Cortex of kidney (tissue), 1 donor: ENCODE measurements at places on chromosomes 7 and 10.

- no peak for DNase-seq
These were observed 36.9 kb downstream of the CAPZA2 start for GRCh38 chr7:116899308-116899707.

GRCh38 chr10:70779088-70779487 lies 6.1 kb downstream of the TBATA start:
- no peak for DNase-seq

- no peak for DNase-seq
These were observed 206.9 kb upstream of the C7orf33 start for GRCh38 chr7:148383651-148384050.

- no peak for DNase-seq
These were observed 563.2 kb downstream of the GALNT17 start for GRCh38 chr7:71695186-71695585.

- no peak for DNase-seq
These were observed 44.9 kb downstream of the MINDY4 start for GRCh38 chr7:30815951-30816644.

- no peak for DNase-seq
These were observed 2.4 kb downstream of the RBM20 start for GRCh38 chr10:110646417-110647135.

- DNase-seq: no peak
These were observed 473.5 kb downstream of the AUTS2 start for GRCh38 chr7:70071766-70072165.

DNA sequence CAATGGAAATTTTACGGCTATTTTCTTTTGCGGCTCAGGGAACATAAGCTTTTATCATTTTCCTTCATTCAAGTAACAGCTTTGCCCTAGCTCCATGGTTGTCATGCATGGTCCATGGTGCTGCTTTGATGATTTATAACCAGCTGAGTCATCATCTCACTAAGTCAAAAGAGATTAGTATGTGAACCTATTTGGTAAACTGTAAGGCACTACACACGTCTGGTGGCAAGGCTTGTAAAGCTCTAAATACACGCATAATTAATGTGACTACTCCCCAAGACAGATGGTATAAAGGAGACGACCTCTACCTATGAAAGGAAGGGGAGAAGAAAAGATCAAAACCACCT lies 340.2 kb downstream of the KCNMA1 start:
- DNase-seq: no peak

DNA sequence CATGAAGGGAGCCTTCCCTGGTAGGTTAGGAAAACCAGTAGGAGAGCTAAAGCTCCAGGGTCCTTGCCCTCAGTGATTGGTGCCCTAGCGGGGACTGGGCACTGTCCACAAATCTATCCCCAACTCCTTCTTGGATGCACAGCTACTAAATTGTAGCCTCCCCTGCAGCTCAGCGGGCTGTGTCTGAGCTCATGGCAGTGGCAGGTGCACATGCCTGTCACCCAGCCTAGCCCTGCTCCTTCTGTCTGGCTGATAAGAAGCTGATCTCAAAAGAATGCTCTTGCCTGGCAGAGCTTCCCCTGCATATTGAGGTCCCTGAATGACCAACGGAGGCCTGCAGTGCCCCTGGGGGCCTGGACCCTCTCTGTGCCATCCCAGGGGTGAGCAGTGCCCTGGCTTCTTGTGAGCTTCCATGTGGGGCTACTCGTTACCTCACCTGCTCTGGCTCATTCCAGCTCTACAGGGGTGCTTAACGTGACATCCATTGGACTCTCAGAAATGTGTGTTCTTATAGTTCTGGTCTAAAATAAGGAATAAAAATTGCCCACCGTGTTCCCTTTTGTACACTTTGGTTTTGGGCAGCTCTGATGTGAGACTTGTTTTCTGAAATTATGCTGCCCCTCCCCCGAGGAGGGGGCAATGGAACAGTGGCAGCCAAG lies 59.8 kb upstream of the ANTXRL start:
- DNase-seq: no peak

DNA sequence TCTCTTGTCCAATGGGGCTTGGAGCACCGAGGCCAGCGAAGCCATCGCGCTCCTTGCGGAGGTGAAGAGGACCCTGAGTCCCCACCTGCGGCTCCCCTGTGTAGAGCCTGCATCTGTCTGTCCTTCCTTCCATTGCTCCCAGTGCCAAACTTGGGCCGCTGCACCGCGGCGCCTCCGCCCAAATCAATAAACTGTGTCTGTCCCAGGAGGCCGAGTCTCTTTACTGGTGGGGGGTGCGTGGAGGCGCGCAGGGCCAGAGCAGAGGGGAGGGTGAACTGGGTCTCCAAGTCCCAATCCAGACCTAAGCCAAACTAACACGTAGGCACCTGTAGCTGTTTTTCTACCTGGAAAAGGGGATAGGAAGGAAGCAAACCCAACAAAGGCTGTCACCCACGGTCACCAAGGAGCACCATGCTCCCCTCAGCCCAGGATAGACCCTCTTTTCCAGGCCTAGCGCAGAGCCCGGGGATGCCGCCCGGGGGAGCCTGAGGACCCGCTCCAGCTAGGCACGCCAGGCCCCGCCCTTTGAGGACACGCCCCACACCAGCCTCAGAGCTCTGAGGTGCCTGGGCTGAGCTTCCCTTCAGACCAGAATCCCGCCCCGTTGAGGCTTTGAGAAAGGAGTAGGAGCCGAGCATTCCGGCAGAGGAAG lies 1.2 kb upstream of the CHAT start:
- no peak for DNase-seq

DNA sequence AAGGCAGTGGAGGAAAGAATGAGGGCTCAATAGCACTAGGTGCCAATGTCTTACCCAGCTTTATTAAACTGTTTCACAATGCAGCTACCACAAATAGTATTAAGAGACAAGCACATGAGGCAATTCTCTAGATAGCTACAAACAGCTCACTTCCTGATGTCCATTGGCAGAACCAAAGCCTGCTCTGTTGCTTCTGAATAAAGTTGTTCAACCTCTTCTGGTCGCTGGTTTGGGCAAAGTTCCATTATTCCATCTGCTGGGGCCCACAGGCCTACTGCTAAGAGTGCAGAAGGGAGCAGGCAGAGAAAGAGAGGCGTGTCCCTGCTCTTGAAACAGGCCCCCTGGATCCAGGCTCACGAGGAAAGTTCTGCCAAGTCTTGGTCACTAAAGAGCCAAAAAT lies 173.9 kb downstream of the ZNF438 start:
- DNase-seq: no peak

DNA sequence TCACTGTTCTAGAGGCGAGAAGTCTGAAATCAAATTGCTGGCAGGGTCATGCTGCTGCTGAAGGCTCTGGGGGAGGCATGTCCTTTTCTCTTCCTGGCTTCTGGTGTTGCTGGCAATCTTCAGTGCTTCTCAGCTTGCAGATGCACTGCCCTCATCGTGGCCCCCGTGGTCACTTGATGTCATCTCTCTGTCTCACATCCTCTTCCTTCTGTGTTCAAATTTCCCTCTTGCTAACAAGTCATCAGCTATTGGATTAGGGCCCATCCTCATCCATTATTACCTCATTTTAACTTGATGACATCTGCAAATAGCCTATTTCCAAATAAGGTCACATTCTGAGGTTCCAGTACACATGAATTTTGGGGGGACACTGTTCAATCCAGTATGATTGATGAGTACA lies 36.6 kb upstream of the SRGN start:
- DNase-seq: no peak

DNA sequence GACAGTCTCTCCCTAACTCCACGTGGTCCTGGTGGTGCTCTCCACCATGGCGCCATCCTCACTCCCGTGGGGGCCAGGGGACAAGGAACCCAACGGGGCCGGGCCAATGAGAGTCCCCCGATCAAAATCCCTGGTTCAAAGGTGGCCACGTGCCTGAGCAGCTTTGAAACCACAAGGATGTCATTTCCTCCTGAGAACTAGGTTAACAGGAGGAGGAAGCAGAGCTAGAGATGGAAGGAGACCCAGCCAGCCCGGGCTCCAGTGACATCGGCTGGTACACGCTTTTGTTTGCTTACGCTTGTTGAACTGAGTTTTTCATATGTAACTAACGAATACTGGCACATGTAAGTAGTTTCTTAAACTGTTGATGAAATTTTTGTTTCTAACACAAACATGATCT lies 61.7 kb downstream of the PRPF18 start:
- DNase-seq: no peak

DNA sequence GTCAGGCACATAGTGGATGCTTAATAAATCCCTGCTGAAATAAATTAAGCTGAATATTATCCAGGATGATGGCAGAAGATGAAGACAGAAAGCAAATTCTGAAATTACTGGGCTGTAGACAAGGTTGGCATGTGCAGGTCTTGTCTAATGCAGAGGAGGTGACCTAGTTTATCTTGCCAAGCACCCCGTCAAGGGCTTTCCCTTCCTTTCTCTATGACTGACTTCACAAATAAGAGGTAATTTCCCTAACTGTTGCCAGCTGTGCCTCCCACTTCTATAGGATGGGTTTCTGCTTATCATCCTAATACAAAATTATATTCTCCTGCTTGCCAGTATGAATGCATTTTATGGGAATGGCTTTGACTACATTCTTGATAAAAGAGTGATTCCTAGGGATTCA lies 38.0 kb downstream of the LHFPL3 start:
- no peak for DNase-seq

- DNase-seq: no peak
These were observed 1007.2 kb downstream of the REEP3 start for GRCh38 chr10:64528294-64529002.

DNA sequence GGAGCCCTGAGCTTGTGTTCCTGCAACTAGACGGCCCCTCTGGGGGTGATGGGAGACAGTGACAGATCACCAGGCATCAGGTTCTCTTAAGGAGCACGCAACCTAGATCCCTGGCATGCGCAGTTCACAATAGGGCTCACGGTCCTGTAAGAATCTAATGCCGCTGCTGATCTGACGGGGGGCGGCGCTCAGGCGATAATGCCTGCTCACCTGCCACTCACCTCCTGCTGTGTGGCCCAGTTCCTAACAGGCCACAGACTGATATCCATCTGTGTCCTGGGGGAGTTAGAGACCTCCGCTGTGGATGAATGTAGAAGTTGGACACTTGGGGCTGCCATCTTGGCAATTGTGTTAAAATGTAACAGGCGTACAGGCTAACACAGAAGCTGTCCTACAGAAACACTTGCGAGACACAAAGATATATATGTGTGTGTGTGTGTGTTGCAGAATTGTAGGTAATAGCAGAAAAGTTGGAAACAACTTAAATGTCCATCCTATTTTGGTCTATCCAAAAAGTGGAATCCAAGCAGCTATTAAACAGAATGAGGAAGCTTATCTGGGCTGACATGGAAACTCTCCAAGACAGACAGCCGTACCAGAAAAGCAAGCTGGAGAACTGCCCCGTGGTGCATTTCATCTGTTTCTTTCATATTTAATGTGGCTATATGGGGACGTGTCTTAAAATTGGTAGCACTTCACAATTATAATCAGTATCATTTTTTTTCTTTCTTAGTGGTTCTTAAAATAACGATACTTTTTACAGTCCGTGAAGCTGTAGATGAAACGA lies 82.8 kb downstream of the MKI67 start:
- DNase-seq: no peak

DNA sequence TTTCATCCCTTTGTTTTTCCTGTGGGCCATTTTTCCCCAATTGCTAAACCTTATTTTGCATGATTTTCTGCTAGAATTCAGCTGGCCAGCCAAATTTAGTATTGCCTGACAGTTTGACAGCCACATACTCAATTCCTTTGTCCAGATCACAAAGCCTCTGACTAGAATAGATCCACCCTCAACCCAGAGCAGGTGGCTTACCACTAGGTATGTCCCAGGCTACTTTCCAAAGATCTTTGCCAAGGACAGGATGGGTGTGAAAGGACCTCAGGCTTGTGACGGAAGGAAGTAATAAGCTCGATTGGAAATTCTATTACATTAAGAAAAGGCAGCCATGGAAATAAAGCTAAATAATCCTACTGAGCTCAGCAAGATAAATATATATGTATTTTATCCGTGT lies 50.6 kb upstream of the AGK start:
- DNase-seq: no peak

DNA sequence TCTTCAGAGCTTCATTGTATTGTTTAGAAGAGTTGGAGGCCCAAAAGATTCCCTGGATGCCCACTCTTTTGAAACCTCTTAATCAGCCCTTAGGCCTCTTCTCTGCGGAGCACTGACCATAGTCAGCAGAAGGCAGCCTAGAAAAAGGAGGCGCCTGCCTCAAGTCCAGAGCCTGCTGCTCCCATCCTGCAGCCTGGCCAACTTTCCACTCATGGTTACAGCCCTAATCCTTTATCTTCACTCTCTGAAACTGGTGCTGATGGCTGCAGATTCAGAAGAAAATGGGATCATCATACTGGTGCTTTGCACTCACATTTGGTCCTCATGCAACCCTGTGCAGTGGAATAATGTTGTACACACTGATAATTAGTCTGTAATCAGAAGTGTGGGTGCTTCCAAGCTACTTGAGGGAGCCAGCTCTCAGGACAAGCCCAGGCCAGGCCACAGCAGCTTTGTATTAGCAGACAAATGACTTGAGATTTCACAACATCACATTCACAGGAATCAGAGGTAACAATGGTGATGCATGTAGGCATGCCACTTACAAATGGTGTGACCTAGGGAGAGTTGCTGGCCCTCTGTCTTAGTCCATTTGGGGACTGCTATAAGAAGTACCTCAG lies 272.9 kb downstream of the GALNT17 start:
- DNase-seq: no peak

GRCh38 chr7:74006451-74007241 lies 21.3 kb upstream of the ELN start:
- no peak for DNase-seq

- DNase-seq: no peak
These were observed 85.9 kb downstream of the TRIL start for GRCh38 chr7:28872226-28872625.

DNA sequence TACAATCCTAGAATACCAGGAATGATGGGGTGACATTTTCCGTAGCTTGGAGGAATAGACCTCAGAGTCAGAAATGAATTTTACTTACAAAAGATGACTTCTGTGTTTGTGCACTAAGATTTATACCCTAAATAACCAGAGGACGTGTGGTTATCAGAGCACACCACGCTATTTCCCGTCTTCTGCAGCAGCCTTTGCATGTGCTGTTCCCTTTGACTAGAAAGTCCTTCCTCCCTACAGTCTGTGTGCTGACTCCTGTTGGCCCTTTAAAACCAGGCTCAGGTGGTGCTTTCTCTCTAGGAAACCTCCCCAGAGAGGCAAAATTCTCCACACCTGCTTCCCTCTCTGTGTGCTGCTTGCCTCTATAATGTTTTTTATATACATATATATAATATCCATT lies 73.3 kb upstream of the SMNDC1 start:
- DNase-seq: no peak
